ENCODE measurements at places on chromosomes 5 and 9.

DNA sequence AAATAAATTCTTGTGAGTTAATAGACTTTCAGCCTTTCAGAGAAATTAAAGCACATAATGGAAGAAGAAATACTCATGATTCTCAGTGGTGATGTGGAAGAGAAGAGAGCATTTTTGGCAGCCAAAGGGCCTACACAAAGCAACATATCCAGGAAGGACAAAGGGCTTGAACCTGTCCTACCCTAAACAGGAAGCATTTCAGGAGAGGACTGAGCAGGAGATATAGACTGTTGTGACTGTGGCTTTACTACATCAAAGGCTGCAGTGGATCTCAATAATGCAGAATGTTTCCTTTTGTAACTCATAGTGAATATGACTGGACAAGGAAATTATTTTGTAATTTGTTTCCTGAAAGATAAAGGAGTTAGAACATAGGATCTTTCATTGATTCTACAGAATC is 1.3 kb upstream of the PARP8 start:
- H3K36me3 ChIP-seq = no peaks in the 10 kb centered on the region
- no peak for DNase-seq
- H3K4me3 ChIP-seq = no peak overlapping the region
- peaks cover 8% of the 10 kb centered on the region for H3K4me1 ChIP-seq
- no peak overlapping the region for H3K27ac ChIP-seq
- H3K27me3 ChIP-seq = no peaks in the 10 kb centered on the region

DNA sequence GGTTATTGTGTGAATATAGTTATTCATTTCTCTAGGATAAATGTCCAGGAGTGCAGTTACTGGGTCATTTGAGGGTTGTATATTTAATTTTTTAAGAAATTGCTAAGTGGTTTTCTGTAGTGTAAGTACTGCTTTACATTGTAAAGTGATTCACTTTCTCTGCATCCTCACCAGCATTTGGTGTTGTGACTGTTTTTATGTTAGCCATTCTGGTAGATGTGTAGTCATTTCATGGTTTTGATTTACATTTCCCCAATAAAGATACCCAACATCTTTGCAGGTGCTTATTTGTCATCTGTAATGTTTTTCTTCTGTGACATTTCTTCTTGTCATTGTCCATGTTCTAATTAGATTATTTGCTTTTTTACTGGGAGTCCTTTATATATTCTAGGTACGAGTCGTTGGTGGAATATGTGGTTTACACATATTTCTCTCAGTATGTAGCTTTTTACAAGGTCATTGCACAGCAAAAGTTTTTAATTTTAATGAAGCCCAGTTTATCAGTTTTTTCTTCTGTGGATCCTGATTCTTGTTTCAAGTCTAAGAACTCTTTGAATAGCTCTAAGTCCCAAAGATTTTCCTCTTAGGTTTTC is 34.0 kb downstream of the SCGB3A1 start:
- H3K4me1 ChIP-seq = peaks cover 6% of the 10 kb centered on the region
- no peaks in the 10 kb centered on the region for H3K27me3 ChIP-seq
- no peak overlapping the region for H3K4me3 ChIP-seq
- no peaks in the 10 kb centered on the region for H3K36me3 ChIP-seq

- no peak overlapping the region for H3K27ac ChIP-seq
- no peaks in the 10 kb centered on the region for H3K36me3 ChIP-seq
- H3K27me3 ChIP-seq = no peaks in the 10 kb centered on the region
- no peak overlapping the region for H3K4me3 ChIP-seq
- H3K4me1 ChIP-seq = no peaks in the 10 kb centered on the region
- DNase-seq = peak; percentile 10
Observed at GRCh38 chr9:8961186-8961851, 1161.7 kb upstream of the DMAC1 start.

- peak overlapping the region; percentile 90 for H3K27ac ChIP-seq
- no peaks in the 10 kb centered on the region for H3K36me3 ChIP-seq
- DNase-seq = peak; percentile 66
- H3K4me1 ChIP-seq = peaks cover 90% of the 10 kb centered on the region
- no peak overlapping the region for H3K4me3 ChIP-seq
Observed at GRCh38 chr5:32307769-32308194, 5.0 kb downstream of the MTMR12 start.

DNA sequence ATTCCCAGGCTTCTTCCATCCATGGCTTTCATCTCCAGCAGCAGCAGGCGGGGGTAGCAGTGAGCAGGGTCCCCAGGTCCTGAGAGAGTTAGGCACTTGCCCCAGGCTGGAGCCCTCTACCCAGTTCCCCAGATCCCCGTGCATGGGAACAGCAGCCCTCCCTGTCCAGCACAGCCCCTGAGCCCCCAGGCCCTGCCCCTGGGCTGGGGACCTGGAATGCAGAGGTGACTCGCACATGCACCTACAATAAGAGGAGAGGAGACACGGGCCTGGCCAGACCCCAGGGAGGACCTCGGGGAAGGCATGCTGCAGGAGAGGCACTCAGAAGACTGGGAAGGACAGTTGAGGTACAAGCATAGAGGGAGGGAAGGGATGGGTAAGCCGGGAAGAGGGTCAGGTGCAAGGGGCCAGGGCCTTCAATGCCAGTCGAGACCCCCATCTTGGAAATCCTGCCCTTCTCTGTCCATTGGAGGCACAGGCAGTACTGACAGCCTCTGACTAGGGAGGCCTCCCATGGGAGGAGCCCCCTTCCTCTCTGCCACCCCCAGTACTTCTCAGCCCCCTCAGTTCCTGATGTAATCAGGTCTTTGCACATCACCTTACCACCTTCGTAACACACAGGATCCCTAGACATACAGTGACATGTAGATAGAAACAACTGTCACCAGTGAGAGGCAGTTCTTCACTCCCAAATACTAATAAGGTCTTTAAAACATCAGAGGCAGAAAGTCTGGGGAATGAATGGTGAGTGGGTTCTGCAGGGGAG is 135.3 kb upstream of the LMX1B start:
- no peak overlapping the region for H3K4me3 ChIP-seq
- DNase-seq = no peak
- no peak overlapping the region for H3K27ac ChIP-seq
- no peaks in the 10 kb centered on the region for H3K36me3 ChIP-seq
- no peaks in the 10 kb centered on the region for H3K4me1 ChIP-seq

DNA sequence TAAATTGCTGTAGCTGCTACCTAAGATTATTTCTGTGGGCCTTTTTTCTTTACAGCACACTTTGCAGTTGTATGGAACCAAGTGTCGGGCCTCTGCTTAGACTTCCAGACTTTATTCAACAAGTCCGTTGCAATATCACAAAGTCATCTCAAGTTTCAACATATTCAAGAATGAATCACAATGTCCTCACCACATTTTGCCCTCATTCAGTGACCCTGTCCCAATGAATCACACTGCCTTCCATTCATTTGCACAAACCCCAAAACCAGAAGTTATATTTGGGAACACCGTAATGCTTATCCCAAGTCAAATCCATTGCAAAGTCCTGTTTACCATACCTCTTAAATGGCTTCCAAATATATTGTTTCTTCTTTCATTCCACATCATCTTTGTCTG is 439.6 kb downstream of the CSNK1G3 start:
- H3K4me3 ChIP-seq = no peak overlapping the region
- no peak for DNase-seq
- no peaks in the 10 kb centered on the region for H3K36me3 ChIP-seq
- no peaks in the 10 kb centered on the region for H3K4me1 ChIP-seq
- no peak overlapping the region for H3K27ac ChIP-seq

Data from body of pancreas (tissue), 4 donors.